ENCODE measurements at places on chromosomes 12 and 14.

- no peak for DNase-seq
Measured at GRCh38 chr14:52402812-52403526, 88.9 kb downstream of the PTGER2 start.

DNA sequence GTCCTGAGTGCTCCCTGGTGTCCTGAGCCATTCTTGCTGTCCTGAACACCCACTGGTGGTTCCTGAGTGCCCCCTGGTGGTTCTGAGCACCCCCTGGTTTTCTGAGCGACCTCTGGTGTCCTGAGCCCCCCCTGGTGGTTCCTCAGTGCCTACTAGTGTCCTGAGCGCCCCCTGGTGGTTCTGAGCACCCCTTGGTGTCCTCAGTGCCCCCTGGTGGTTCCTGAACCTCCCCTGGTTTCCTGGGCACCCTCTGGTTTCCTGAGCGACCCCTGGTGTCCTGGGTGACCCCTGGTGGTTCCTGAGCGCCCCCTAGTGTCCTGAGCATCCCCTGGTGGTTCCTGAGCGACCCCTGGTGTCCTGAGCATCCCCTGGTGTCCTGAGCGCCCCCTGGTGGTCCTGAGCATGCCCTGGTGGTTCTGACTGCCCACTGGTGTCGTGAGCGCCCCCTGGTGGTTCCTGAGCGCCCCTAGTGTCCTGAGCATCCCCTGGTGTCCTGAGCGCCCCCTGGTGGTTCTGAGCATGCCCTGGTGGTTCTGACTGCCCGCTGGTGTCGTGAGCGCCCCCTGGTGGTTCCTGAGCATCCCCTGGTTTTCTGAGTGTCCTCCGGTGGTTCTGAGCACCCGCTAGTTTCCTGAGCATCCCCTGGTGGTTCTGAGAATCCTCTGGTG lies 473.1 kb downstream of the TMEM121 start:
- DNase-seq, result no peak

GRCh38 chr12:31118347-31119191 lies 44.9 kb downstream of the DDX11 start:
- DNase-seq, result peak; percentile 90

GRCh38 chr14:39447175-39447661 lies 15.0 kb upstream of the FBXO33 start:
- no peak for DNase-seq

DNA sequence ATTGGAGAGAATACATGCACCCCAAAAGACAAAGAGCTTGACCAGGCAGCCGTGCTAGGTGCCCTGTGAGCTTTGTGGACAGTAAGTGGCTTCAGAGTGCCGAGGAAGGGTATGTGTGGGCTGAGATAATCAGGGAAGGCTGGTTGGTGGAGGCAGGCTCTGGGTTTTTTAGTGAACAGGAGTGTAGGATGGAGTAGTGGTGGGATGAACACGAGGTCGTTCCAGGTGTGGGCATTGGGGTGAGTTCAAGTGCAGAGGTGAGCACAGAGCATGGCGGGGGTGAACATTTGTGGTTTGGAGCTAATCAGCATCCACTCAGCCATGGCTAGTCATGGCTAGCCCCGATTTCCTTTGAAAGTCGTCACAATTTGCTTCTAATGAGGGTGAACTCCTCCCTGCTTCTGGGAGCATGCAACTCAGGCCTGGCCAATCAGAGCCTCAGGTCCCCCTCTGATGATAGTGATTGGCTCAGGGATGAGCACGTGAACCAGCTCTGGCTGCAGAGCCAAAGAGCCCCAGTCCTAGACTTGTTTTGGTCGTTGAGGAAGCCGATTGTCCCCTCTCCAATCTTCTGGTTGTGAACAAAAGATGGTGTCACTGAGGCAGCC lies 40.7 kb upstream of the TCL1B start:
- DNase-seq, result no peak

DNA sequence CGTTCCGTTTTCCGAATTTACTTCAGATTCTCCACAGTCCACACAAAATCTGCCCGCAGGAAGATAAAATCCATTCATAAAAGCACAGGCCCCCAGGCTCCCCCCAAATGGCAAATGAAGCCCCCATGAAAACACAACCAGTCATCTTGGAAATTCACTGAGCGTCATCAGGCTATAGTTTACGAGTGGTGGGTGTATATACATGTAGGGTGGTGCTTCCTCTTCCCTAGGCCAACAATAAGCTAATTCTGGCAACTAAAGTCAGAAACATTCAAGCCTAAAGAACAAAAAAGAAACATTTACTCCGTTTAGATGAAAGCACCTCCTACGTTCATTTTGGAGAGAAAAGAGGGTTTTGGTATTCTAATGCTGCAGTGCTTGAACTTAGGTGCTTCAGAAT lies 5.8 kb downstream of the GPR68 start:
- DNase-seq, result no peak

- no peak for DNase-seq
Measured at GRCh38 chr14:52485350-52485960, 66.8 kb downstream of the TXNDC16 start.

DNA sequence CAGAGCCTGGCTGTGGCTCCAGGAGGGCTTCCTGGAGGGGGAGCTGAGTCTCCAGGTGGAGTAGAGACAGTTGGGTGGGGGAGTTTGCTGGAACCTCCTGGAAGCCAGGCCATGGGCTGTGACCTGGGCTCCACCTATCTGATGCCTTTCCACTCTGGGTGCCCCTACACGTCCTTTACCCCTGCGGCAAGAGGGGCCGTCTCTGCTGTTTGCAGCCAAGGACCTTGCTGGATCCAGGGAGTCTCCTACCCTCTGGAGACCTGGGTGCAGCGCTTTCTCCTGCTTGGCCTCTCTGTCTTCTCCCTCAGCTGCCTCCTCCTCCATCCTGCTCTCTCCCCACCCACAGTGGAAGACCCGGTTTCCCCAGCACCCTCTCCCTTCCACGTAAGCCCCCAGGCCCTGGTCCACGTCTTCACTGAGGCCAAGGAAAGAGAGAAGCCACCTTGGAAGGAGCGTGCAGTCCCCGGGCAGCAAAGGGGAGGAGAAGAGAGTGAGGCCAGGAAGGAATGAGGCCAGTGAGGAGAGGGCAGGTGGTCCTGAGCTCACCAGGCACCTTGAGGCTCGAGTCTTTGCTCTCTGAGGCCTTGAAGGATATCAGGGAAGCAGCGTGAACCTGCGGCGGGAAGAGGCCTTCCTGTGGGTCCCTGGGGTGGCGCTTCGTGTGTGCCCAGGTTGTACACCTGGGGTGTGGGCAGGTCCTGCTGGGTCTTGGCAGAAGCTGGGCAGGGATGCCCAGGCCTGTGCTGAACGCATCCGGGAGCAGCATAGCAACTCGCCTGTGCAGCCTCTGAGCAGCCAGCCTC lies 294.3 kb upstream of the RTL1 start:
- no peak for DNase-seq

DNA sequence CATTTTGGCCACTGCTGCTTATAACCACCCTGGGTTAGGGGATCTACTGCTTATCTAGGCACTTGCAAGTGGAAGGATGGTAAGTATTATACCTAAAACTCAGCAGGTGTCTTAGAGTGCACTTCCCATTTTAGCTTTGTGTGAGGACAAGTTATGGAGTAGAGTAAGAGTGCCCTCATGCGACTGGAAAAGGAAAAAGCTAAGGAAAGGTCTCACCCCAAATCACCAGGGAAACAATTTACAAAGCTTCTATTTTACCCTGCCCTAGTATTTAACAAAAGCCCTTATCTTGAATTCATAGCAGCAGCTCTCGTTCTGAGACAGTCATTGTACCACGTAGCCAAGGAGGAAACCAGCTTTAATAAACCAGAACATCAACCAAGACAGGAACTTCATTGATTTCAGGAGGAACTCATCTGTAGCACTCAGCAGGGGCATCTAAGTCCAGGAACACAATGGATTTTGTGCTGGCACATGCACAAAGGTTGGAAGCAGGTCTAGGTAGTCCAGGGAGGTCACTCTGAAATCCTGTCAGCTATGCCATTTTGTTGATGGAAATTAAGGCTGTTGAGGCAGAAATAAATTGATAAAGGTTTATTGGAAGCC lies 2.9 kb downstream of the RDH12 start:
- peak; percentile 70 for DNase-seq

- peak; percentile 35 for DNase-seq
Measured at GRCh38 chr12:102169922-102170621, 27.6 kb downstream of the PMCH start.

- no peak for DNase-seq
Measured at GRCh38 chr12:51118706-51119105, 35.3 kb upstream of the CSRNP2 start.

- no peak for DNase-seq
Measured at GRCh38 chr12:48781750-48782456, 7.0 kb downstream of the ADCY6 start.

- no peak for DNase-seq
Measured at GRCh38 chr12:6768990-6769389, 2.8 kb downstream of the PTMS start.

DNA sequence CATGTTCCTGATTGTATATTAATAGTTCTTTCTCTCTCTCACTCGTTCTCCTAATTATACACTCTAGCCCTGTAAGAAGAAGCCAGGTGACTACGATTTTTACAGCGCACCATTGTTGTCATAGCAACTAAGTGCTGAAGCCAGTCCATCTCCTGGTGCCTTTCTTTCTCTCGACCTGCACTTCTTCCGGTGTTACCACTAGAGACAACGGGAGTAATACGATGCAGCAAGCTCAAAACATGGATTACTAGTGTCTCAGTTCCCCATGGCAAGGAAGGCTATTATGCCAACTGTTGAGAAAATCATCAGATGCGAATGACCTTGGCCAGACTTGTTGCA lies 40.8 kb upstream of the DCD start:
- DNase-seq, result peak; percentile 85

DNA sequence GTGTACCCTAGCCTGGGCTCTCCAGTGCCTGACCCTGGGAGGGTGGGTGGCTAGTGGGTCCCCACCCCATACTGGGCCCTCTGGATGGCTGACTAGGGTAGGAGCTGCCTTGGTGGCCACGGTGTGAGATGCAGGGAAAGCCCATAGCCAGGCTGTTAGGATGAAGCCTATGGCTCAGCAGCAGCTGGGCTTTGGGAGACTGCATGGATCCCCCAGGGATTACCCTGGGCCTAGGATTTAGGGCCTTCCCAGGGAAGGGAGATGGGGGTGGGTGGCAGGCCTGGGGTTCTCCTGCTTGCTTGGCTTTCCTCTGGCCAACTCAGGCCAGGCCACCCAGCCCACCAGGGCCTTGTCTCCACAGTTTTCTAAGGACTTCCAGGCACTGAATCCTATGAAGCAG lies 6.3 kb downstream of the GSTZ1 start:
- DNase-seq, result no peak

DNA sequence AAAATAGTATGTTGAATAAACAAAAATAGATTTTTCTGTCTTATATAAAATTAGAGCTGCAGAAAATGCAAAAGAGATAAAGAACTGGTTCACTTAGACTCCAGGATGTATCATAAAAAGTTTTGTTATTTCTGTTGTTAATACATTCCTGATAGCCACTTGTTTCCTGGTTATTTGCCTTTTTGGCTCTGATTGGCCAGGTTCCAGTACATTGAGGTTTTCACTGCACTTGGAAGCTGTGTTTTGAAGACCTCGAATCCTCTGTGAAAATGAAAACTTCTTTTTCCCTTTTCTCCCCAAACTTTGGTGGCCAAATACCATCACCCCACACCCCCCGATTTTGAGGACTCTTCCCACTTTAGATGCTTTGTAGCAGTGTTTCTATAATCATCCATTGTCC lies 525.3 kb downstream of the MED13L start:
- peak; percentile 27 for DNase-seq

Data from NCI-H1105 treated with DMSO at 0.1 percent for 48 hours (cell line).